ENCODE measurements at places on chromosomes 4 and X.
A peak's percentile ranks its signal among the peaks of the same experiment; 100 is the strongest.

DNA sequence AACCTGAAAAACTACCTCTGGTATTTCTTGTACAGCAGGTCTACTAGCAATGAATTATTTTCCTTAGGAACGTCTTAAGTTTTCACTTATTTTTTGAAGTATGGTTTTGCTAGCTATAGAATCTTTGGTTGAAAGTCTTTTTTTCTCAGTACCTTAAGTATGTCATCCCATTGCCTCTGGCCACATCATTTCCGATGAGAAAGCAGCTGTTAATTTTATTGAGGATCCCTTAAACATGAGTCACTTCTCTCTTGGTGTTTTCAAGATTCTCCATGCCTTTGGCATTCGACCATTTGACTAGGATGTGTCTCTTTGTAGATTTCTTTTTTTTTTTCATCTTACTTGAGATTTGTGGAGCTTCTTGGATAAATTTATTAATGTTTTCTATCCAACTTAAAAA lies 803.8 kb upstream of the AMOT start:
- no peak for DNase-seq

DNA sequence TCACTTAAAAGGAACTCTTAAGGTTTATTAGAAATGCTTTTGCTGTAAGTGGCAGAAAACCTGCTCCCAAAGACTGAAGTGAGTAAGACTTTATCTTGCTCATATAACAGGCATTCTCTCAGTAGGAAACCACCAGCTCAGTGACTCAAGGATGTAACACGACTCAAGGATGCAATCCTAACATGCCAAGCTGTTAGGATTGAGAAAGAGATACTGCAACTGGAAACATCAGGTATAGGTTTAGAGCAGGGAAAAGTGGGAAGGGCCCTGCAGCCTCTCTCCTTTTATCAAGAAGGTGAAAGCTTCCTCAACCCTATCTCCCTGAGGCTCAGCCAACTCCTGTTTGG lies 11.9 kb upstream of the SLC9A7 start:
- peak; percentile 82 for DNase-seq

- DNase-seq, result no peak
These were observed 6.3 kb upstream of the ADD1 start for GRCh38 chr4:2837110-2837903.

DNA sequence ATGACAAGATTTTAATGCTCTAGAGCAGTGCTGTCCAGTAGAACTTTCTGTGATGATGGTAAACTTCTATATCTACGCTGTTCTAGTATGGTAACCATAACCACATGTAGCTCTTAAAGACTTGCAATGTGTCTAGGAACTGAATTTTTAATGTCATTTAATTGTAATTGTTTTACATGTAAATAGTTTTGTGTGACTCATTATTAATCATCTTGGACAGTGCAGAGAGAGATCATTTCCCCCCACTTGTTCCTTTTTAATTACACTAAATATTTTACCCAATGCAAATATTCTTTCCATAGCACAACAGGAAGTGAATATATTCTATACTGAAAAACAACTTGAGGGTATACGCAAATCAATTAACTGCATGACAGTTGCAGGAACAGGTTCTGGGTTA lies 5.8 kb downstream of the ATG4A start:
- DNase-seq, result no peak

GRCh38 chr4:675036-675882 lies 917 bp downstream of the MYL5 start:
- DNase-seq, result no peak

DNA sequence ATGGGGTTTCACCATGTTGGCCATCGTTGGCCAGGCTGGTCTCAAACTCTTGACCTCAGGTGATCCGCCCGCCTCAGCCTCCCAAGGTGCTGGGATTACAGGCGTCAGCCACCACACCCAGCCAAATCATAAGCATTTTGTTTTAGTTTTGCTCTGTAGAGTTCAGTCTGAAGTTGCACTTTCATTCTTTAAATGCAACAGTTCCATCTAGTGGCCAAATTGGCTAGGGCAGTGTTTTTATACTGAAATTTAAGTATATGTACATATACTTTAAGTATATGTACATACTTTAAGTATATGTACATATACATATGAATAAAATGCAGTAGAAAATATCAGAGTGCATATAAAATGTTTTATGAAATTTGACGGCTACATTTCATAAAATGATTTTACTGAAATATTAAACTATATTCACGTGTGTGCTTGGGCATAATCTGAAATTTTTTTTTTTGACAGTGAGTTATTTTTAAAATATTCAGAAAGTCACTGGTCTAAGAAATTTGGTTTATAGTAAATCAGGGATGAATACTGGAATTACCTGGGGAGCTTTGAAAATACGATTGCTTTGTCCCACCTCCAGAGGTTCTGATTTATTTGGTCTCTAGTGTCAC lies 145.5 kb downstream of the NWD2 start:
- peak; percentile 45 for DNase-seq

DNA sequence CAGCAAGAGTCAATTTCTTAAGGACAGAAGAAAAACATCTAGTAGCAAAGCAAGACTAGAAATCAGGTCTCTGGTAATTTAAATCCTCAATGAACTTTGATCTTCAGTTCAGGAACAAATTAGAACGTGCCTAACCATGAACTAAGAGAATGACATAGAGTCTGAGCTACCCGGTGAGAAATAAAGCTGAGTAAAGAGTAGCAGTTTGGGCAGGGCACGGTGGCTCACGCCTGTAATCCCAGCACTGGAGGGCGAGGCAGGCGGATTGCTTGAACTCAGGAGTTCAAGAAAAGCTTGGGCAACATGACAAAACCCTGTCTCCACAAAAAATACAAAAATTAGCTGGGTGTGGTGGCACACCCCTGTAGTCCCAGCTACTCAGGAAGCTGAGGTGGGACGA lies 37.7 kb downstream of the ACE2 start:
- no peak for DNase-seq

GRCh38 chr4:184664445-184665210 lies 15.1 kb downstream of the PRIMPOL start:
- no peak for DNase-seq

GRCh38 chr4:170652571-170652970 lies 562.8 kb upstream of the AADAT start:
- DNase-seq, result no peak

DNA sequence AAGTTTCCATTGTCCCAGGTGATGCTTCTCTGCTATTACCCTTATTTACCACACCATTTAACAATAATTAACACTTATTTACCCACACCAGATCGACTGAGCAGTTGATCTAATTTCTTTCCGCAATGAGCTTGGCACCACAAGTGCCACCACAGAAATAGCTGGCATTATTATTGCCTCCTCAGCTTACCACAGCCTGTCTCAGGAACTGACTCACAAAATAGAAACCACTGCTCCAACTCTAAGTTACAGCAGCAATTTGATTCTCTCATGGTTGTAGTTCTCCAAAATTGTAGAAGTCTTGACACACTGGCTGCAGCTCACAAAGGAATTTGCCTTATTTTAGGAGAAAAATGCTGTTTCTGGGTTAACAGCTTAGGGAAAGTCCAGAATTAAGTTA lies 22.5 kb downstream of the ZNF721 start:
- DNase-seq, result peak; percentile 27

GRCh38 chr4:163391756-163392155 lies 48.1 kb downstream of the NPY5R start:
- DNase-seq, result no peak

DNA sequence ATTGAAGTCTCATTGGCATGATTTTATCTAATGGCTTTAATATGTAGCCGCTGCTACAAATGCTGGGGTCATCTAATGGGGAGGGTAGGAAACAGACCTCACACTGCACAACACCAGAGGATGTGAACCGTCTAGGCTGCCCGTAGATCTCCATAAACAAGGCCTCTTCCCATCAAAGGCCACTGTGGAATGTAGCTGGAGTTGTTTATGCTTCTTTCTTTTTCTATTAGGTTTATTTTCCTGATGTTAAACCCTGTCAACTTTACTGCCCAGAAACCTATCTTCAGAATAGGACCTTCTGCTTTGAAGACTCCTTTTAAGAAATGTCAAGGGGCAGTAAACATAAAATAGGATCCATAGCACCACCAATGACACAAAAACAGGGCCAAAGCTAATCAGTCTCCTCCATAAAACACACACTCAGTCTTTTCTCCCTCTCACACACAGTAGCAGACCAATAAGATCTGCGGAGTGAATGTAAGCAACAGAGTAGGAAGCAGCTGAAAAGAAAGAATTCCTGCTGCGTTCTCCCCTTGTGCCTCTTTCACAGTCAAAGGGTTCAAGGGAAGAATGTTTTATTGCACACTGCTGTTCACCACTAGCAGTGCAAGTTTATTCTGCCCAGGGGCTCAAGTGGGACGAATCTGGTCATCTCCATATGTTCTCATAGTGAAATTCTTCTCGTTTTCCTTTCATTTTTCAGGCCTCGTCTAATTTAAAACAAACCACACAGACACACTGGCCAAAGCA lies 72.2 kb downstream of the MAML3 start:
- no peak for DNase-seq

- no peak for DNase-seq
These were observed 127.6 kb upstream of the RBPJ start for GRCh38 chr4:26192899-26193869.

- DNase-seq, result no peak
These were observed 209.5 kb upstream of the PACRGL start for GRCh38 chr4:20490734-20491133.

- peak; percentile 86 for DNase-seq
These were observed at the start of gene SLC10A3 for GRCh38 chrX:154490414-154491083. Gene SLC10A3 (minus strand): TSS chrX:154490629. CDS start chrX:154488940, 1,689 bp downstream.

DNA sequence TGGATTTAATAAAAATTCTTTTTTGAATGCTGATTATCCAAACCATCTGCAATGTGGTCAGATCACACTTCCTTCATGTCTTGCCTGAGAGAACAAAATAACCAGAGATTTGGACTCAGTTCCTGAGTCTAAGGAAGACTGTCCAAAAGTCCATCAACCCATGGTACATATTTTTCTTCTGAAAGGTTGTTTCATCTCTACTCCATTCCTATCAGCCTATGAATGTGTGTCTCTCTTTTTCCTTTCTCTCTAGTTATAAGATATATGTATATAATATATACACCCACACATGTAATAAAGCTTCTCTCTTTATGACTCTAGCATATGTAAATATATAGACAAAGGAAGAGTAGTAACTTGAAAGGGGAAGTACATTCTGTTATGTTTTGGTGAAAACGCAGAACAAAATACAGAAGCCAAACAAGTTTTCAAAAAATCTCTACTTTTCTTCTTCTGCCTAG lies 226.9 kb downstream of the ARHGAP24 start:
- no peak for DNase-seq

DNA sequence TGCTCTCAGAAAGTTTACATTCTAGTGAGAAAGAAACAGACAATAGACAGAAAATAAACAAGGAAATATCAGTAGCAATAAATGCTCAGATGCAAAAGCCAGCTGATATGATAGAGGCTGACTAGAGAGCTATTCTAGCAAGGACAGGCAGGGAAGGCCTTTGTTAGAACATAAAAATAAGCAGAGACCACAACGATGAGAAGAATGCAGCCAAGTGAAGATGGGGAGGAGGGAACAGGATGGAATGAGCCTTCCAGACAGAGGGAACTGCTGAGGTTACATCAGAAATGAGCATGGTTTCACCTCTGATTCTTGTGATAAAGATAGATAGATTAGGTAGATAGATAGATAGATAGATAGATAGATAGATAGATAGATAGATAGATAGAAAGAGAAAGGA lies 7.6 kb upstream of the SOWAHB start:
- peak; percentile 83 for DNase-seq

- no peak for DNase-seq
These were observed 57.8 kb upstream of the STX18 start for GRCh38 chr4:4599481-4600275.

DNA sequence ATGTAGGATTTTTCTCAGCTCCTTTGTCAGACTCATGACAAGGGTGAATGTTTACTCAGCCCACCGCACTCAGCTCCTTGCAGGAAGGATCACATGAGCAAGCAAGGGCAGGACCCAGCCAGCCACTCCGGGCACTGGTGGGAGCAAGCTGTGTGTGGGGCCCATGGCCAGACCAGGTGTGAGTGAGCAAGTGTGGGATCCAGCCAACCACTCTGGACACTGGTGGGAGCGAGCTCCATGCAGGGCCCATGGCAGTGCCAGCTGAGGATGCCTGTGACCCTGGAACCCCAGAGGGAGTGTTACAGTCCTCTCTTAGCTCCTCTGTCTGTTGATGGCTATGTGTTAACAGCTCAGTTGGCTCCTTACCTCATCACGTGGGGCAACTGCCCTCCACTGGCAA lies 2750.6 kb downstream of the PCDH7 start:
- no peak for DNase-seq

GRCh38 chr4:74934016-74934831 lies 1.3 kb downstream of the PARM1 start:
- DNase-seq, result peak; percentile 34

- DNase-seq, result no peak
These were observed 34.5 kb downstream of the ZFX start for GRCh38 chrX:24184018-24184417.

DNA sequence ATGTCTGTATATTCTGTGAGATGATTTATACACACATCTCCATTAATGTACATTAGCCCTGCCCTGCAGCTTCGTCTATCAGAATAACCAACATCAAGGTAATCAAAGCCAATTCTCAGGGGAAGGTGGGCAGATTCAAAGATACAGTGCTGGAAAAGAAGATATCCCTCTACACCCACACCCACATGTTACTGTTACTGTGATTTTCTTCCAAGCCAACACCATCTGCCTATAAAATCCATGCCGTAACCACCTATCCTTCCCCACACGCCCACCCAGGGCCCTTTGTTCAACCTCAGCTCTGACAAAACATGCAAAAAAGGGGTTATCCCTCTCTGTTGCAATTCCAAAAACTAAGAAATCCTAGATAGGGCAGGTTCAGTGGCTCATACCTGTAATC lies 20.0 kb downstream of the OPHN1 start:
- DNase-seq, result no peak

DNA sequence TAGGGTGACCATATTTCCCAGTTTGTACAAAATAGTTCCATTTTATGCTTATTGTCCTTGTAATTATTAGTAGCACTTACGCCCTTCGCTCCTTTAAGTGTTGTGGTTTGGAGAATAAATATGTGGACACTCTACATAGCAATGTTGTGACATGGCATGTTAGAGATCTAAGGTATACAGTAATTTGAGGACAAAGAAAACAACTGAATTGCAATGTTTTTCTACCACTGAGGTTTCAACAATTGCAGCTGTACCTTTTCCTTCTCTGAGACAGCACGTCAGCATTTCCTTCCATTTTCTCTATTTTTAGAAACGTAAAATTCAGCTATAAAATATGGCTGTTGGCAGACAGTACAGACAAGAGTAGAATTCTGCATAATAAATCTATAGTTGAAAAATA lies 323.1 kb downstream of the MAPK10 start:
- DNase-seq, result peak; percentile 50

DNA sequence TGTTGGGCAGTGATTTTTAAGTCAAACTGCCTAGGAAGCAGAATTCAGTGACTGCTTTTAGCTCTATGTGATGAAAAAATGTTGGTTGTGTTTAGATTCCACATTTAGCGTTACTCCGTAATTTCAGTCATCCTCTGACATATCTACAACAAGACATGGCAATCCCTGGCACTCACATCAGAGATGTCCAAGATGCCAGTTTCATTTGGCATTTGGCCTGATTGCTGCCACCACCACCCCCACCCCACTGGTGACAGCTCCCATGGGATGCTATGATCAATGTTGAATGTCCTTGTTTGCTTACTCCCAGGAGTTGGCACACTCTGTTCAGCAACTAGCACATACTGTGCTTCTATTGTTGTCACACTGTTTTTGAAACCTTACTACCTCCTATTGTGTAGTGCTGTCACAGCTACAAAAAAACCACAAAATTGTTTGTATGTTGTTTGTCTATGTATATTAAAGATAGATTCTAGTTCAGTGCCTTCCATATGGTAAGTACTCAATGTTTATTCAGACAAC lies 101.4 kb downstream of the AWAT2 start:
- no peak for DNase-seq
